Coronary artery (tissue), 2 donors: ENCODE measurements at places on chromosomes 2 and 18.
A peak's percentile ranks its signal among the peaks of the same experiment; 100 is the strongest.

DNA sequence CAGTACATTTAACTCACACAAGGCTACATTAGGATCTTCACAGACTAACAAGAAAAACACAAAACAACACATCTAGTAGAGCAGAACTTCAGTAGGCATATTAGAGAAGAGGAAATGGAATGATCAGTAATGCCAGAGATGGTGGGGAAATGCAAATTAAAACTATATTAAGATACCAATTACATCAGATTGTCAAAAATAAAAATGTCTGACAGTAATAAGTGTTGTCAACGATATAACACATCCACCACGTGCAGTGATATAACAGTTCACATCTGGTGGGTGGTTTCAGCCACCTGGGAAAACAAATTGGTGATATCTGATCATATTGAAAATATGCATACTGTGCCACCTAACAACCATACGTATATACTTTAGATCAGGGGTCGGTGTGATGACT lies 59.9 kb downstream of the GALNT1 start:
- no peak for DNase-seq

DNA sequence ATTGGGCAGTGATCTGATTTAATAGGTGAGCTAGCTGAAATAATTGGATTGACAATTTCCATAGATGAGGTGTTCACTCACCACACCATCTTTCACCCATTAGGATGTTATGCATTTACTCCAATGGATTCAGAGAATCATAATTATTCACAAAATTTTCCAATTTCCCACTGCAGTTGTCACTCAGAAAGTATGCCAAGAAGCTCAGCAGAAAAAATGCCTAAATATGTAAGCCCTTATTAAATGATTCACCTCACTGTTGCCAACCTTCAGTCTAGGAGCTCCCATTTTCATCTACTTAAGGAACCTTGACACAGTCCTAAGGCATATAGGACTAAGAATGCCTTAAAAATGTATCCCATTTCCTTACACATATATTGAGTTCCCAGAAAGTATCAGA lies 94.3 kb downstream of the MBD2 start:
- no peak for DNase-seq

- no peak for DNase-seq
Observed at GRCh38 chr2:54598347-54599325, 124.8 kb upstream of the EML6 start.

DNA sequence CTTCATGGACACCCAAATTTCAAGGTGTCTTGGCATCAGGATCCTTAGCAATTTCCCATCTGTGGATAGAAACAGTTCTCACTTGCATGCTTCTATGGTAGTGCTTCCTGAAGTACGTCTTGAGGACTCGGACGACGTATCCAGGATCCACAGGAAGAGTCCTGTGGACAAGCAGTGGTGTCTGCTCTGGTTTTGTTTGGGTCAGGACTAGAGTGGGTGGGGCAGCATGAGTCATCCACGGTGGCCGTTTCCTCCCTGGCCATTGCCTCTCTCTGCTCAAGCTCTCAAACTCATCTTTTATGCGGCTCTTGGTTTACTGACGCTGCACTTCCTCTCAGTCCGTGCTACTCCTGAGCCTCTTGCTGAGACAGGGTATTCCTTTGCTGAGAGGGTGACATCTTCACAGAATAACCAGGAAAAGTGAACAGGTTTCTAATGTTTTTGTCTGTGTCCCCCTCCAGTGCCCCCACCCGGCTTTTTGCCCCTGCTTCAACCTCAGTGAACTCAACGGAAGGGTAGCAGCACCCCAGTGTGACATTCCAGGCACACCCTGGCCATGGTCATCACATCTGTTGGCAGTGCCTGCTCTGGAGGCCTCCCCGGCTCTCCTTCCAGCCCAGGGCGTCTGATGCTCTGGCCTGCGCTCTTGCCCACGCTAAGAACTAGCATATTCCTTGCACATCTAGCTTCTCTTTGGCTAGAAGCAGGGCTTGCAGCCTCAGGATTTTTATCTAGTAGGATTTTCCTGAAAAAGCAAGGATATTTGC lies 62.2 kb downstream of the ARMC9 start:
- no peak for DNase-seq

GRCh38 chr18:8324343-8325065 lies 284.7 kb upstream of the RAB12 start:
- DNase-seq: no peak

- DNase-seq: no peak
Observed at GRCh38 chr18:22161090-22161489, 8.3 kb upstream of the GATA6 start.

- no peak for DNase-seq
Observed at GRCh38 chr2:199130501-199130900, 327.2 kb downstream of the SATB2 start.

DNA sequence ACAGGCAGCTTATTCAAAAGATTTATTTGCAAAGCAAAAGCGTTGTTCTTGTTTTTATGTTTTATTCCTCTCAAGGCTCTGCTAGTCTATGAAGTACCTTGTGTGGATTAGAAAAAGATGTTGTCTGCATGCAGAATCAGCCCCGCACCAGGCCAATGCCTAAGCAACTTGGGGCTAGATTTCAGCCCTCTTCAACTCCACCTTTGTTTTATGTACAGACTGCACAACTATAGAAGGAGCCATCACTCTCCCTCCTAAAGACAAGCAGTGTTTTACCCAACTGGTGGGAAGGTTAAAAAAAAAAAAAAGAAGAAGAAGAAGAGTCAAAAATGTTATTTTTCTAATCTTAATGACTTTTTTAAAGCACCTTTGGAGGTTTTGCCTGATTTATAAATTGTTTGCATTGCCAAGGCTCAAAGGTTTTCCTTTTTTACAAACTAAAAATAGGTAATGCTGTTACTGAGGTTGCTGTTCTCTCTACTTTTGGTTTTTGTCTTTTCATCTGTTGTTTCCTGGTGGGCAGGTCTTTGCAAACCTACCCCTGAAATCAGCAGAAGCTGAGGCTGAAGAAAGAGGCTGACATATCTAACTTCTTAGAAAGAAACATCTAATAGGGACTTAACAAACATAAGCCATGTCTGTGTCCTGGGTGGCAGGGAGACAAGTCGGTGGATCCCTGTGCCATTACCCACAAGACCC lies 164.0 kb downstream of the SLC39A10 start:
- no peak for DNase-seq

- DNase-seq: no peak
Observed at GRCh38 chr18:50320719-50321118, 33.2 kb upstream of the CXXC1 start.

- DNase-seq: no peak
Observed at GRCh38 chr18:49980896-49981295, 167.6 kb upstream of the ACAA2 start.

DNA sequence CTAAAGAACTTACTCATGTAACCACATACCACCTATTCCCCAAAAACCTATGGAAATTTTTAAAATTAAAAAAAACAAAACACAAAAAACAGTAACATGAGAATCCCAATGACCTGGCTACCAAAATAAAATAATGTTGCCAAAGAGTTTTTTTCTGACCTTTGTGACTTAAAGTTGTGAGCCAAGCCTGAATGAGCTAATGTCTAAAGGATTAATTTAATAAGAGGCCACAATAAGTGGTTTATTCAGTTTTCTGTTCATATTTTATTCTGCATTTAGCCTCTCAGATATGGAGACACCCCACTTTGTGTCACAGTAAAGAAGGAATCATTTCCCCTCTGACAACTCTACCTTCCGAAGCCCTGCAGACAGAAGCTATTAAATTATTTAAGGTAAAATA lies 42.6 kb upstream of the DYNC2LI1 start:
- DNase-seq: no peak

- DNase-seq: peak; percentile 88
Observed at GRCh38 chr2:152200565-152201465, 25.3 kb upstream of the STAM2 start.

GRCh38 chr18:69176741-69177140 lies 223.9 kb upstream of the DOK6 start:
- DNase-seq: no peak

DNA sequence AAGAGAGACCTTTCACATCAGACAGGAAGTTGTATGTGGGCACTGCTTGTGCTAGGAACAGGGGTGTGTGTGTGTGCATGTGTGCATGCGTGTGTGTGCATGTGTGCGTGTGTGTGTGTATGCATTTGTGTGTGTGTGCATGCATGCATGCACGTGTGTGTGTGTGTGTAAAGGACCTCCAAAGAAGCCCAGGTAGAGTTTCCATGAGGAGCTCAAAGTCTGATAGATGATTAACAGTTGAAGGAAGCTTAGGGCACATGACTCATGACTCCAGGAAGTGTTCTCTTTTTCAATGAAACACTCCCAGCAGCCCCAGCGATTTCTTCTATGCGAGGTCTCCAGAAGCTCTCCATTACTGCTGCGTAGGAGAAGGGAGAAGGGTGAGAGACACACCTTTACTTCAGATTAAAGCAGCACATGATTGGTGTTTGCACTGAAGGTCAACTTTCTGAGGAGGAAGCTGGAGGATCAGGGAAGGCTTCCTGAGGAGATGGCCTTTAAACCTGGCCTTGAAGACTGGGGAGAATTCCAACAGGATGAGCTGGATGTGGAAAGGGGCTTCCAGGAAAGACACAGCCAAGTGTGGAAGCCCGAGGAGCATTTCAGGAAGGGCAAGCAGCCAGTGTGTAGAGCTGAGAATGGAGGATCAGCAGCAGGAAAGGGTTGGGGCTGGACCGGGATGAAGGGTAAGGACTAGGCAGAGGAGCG lies 77.7 kb downstream of the SMAD4 start:
- DNase-seq: no peak

GRCh38 chr2:157722580-157723234 lies 94.0 kb upstream of the ACVR1C start:
- no peak for DNase-seq

DNA sequence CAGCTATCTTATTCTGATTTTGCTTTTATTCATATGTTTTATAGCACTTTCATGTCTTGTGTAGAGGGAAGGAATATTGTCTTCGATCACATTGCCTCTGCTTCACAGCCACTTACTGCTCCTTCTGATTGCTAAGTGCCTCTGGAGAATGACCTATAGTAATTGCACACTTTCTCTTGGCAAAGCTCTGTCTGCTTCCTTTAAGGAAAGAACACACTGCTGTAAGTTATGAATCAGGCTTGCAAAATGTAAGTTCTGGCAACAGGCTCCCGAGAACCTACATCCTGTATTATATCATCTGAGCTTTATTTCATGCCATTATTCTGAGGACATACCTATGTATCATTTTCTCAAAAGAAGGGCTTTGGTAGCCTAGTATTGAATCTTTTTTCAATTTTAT lies 170.7 kb downstream of the ZNF804A start:
- no peak for DNase-seq

DNA sequence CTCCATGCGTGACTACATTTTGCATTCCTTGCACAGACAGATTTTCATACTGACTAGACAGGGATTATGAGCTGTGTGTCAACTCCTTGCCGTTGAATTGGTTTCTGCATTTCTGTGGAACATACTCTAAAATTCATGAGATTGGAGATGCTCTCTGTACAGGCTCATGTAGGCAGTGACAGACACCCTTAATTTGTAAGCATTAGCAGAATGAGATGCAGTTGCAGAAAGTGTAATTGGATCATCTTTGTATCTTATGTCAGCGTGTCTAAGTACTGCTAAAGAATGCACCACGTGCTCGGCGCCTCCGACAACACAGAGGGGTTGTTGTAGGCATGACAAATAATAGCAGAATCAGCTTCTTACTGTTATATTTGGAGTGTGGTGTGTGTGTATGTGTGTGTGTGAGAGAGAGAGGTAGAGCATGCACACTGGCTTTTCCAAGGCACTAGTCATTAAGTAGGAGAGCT lies 212.4 kb downstream of the CMPK2 start:
- DNase-seq: no peak

DNA sequence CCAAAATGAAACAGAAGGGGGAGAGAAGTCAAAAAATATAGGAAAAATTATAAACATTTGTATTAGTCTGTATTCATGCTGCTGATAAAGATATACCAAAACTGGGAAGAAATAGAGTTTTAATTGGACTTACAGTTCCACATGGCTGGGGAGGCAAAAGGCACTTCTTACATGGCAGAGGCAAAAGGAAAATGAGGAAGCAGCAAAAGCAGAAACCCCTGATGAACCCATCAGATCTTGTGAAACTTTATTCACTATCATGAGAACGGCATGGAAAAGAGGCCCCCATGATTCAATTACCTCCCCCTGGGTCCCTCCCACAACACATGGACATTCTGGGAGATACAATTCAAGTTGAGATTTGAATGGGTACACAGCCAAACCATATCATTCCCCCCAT lies 79.1 kb downstream of the ZRANB3 start:
- DNase-seq: no peak

GRCh38 chr2:143903172-143903856 lies 616.6 kb downstream of the ZEB2 start:
- no peak for DNase-seq

GRCh38 chr18:47912343-47912742 lies 18.1 kb downstream of the SMAD2 start:
- DNase-seq: no peak

- DNase-seq: no peak
Observed at GRCh38 chr2:234446404-234447076, 50.3 kb downstream of the ARL4C start.

- DNase-seq: no peak
Observed at GRCh38 chr2:64932371-64933216, 56.6 kb upstream of the SLC1A4 start.

DNA sequence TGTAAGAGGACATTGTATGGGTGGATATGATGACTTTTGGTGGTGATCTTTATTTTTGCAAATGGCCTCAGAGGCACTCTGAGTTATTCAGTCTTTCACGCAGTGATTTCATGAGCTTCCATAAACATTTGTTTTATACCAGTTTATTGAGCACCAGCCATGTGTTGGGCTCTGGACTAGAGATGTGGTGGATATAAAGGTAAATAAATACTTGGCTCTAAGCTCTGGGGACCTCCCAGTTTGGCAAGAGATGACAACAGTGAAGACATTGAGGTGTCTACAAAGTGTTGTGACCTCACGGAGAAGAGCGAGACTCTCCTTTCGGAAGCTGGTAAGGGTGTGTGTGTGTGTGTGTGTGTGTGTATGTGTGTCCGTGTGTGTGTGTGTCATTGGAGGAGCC lies 146.4 kb downstream of the TANC1 start:
- DNase-seq: no peak

DNA sequence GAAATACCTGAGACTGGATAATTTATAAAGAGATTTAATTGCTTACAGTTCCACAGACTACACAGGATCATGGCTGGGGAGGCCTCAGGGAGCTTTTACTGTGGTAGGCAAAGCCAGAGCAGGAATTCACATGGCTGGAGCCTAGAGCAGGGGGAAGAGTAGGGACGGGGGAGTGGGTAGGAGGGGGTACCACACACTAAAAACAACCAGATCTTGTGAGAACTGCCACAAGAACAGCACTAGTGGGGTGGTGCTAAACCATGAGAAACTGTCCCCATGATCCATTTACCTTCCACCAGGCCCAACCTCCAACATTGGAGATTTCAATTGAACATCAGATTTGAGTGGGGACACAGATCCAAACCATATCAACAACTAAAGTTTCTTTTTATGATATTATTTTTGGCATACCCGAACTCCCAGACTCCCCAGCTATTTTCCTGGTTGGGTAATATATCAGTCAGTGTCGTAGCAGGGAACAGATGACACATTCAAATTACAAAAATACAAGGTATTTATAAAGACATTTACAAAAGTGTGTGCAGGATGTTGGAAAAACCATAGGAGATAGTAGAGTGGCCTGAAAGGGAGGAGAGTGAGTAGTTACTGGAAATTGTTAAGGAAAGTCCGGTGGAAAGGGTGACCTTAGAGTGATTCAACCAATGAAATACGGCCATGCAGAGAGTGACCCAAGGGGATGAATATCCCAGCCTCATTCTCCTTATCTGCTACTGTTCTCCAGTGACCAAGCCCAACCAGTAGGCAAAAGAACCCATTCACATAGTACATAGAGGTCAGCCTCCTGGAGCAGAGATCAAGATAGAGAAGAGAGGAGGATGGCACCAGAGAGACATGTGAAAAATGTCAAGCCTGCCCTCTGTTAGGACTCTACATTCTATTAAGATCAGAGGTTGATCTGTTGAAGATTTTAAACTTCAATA lies 8.8 kb downstream of the RPL37A start:
- no peak for DNase-seq
